Heart right ventricle (tissue), 16 donors: ENCODE measurements at places on chromosomes 1 and 21. TPM values are rescaled to one million over a fixed set of nuclear protein-coding genes. Genes with fewer than 3 reads are reported as not detected.

DNA sequence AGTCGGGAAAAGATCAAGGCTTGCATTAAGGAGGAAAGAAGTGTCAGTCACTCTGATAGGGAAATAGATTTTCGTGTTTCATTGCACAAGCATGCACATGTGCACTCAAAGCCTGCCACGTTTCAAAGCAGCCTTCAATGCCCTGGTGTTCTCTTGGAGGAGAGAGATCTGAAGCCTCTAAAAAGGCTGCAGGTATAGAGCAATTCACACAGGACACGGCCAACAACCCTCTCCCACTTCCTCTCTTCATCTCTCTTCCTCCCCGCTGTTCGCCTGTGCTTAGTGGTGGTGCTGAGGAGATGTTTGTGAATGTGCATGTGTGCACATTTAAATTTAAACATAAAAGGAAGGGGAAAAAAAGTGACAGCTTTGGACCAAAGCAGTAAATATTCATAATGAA lies 117.7 kb downstream of the NUF2 start:
- no peak for DNase-seq

GRCh38 chr1:228101994-228102790 lies 933 bp downstream of the C1orf35 start:
- no peak for DNase-seq

- DNase-seq, result no peak
Measured at GRCh38 chr21:31107871-31108270, 69.6 kb upstream of the KRTAP19-8 start.

- no peak for DNase-seq
Measured at GRCh38 chr1:207935166-207935583, 24.2 kb upstream of the CD34 start.

DNA sequence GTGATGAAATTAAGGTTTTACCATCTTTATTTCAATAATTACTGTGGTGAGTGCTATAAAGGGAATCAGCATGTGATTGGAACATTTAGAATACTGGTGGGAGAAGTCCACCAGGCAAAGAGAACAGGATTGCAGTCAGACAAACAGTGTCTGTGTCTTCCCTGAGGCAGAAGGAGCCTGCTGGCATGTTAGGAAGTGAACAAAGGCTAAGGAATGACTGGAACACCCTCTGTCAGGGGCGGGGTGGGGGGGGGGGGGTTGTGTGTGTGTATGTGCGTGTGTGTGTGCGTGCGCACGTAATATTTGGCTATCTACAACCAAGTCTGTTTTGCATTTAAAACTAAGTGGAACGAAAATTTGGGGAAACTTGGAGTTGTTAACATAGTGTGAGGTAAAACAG lies 30.2 kb downstream of the SRRM1 start:
- DNase-seq, result no peak

GRCh38 chr1:118100686-118101514 lies 84.1 kb downstream of the SPAG17 start:
- no peak for DNase-seq

DNA sequence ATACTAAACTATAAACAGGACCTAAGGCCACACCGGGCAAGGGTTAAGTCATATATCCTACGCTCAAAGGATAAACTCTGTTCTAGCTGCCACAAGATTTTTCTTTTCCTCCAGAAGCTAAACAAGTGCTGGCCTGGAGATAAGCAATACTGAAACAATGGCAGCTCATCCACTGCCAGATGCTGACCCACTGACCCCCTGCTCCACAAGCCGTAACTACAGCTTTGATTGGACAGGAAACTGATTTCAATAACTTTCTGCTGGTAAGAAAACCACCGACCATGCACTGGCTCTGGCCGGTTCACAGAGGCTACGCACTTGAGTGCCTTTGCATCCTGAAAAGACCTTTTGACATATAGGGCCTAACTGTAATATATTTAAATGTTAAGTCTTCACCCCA lies 51.3 kb upstream of the PLA2G2C start:
- no peak for DNase-seq

GRCh38 chr1:25594971-25595370 lies 21.6 kb upstream of the MAN1C1 start:
- no peak for DNase-seq

DNA sequence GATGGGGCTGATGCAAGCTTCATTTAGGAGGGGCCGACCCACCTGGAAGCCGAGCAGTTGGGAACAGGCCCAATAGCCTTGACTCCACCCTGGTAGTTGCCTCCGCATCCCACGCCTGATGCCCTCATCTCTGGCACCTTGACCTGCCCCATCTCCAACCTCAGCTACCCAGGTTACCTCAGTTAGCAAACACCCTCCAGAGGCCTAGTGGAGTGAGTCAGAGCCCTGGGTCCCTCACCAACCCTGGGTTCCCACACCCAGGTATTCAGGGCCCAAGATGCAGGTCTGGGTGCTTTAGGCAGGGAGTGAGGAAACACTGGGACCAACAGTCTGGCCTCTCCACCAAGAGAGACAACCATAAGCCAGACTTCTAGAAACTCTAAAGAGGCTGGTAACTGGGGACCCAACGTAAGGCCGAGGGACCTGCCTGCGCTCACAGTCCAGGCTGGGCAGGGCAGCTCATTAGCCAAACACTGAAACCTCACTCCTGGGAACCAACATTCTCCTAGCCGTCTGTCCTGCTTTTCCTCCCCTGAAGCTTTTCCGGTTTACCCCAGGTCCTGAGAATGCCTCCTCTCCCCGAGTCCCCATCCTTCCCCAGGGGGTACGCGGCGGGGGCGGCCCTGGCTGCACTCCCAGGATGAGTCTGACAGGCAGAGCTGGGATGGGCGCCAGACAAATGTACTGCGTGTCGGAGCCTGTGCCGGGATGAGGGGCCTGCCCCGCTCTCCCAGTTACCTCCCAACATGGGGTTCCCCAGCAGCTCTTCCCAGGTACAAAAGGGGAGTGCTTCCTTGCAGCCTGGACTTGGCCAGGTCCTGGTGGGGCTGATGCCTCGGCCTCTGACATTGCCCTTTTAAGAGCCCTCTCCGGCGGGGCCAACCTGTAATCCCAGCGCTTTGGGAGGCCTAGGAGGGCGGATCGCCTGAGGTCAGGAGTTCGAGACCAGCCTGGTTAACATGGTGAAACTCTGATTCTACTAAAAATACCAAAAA lies 8.9 kb upstream of the CELSR2 start:
- peak; percentile 78 for DNase-seq

- DNase-seq, result no peak
Measured at GRCh38 chr1:233944601-233945000, 40.1 kb downstream of the SLC35F3 start.

DNA sequence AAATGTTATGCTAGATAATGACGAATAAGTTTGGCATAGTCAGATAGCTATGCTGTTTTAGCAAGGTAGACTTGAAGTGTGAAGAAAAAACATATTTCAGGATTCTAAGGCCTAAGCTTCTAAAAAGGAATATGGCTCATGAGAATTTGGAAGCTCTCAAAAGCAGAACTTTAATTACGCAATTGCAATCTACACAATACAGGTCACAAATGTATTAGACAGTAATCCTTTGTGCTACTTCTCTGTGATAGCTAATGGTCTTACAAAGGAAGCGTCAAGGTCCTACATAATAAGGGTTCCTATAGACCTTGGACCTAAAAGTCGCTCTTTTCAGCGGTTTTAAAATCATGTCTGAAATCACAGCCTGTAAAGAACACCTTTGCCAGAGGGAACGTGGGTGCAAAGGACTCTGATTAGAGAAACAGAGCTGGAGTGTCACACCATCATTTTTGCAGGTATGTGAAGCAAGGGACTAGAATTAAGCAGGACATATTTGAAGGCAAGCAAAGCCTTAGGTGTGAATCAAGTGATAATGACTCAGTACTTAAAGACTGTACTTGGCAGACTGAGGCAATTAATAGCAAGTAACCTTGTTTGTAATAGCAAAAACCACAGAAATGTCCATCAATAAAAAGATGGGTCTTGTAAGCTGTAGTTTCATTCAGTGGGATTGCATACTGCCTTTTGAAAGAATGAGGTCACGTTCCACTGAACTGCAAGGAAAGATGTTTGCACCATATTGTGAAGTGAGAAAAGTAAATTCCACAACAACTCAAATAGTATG lies 420.2 kb downstream of the KCTD3 start:
- no peak for DNase-seq

Gene PTPN7
- total RNA-seq, result 0.44 TPM

Gene PGLYRP4
- not detected for total RNA-seq

Gene DNAI4
- total RNA-seq, result 14.1 TPM

Gene CLCA1
- total RNA-seq, result not detected
